Left ventricle myocardium superior (tissue), 1 donor: ENCODE measurements at places on chromosomes 3 and 15.

DNA sequence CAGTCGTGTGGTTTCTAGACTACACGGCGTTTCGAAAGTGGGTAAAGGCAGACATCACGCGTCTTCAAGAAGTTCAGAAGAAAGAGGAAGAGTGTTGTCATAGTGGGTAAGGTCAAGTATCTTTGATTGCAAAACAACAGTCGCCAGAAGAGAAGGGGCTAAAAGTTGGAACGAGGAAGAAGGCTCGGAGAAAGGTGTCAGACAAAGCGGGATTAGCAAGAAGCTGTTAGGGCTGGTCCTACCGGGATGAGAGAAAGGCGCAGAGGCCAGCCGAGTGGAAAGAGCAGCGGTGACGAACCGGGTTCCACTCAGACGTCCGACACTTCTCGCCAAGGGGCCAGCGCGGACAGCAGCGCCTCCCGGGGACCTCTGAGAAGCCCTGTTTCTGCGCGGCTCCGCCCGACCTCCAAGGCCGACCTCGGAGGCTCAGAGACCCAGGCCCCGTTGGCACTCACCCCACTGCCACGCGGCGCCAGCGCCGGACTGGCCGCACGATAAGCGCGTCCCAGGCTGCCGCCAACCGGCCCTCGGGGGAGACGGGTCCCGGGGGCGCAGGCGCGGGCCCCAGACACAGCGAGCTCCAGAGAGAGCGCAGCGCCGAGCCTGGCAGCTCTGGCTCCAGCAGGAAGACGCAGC lies 436 bp downstream of the ADPGK start:
- no peak for DNase-seq

- DNase-seq: no peak
Measured at GRCh38 chr3:101665851-101666250, 11.1 kb downstream of the ZBTB11 start.

DNA sequence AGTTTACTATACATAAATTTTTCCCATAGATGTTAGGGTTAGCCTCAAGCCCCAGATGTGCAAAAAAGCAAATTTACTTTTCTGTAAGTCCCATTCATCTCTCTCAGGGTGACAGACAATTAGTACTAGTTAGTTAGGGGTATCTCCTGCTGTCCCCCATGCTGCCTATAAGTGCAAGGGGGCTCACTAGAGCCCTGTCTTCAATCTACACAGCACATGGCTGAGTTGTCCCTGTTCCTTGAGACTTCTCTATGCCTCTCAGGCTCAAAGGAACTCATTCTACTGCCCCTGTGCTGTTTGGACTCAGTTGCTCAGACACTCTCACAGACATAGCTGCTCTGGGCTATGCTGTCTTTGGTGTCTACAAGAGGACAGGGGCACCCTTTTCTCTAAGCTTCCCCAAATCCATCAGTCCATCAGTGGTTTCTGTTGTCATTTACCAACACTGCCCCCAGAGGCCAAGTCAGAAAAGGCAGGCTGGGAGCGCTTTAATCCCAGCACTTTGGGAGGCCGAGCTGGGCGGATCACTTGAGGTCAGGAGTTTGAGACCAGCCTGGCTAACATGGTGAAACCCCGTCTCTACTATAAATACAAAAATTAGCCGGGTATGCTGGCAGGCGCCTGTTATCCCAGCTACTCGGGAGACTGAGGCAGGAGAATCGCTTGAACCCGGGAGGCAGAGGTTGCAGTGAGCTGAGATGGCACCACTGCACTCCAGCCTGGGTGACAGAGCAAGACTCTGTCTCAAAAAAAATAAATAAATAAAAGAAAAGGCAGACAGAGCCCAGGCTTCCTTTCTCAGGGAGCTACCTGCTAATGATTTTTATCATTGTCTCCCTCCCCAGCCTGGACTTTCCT lies 31.4 kb upstream of the PRTG start:
- peak; percentile 35 for DNase-seq

- DNase-seq: no peak
Measured at GRCh38 chr15:72754096-72754495, 29.5 kb downstream of the ADPGK start.

- no peak for DNase-seq
Measured at GRCh38 chr3:172024679-172025078, 14.7 kb upstream of the FNDC3B start.

DNA sequence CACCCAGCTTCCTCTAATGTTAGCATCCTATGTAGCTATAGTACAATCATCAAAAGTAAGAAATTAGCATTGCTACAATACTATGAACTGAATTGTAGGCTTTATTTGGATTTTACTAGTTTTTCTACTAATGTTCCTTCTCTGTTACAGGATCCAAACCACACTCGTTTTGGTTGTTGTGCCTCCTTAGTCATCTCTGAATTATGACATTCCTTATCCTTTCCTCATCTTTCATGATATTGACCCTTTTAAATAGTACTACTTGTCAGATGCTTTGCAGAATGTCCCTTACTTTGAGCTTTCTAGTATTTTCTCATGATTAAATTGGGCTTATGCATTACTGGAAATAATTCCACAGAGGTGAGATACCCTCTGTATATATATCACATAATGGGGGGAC lies 265.4 kb downstream of the VPS13C start:
- DNase-seq: no peak

DNA sequence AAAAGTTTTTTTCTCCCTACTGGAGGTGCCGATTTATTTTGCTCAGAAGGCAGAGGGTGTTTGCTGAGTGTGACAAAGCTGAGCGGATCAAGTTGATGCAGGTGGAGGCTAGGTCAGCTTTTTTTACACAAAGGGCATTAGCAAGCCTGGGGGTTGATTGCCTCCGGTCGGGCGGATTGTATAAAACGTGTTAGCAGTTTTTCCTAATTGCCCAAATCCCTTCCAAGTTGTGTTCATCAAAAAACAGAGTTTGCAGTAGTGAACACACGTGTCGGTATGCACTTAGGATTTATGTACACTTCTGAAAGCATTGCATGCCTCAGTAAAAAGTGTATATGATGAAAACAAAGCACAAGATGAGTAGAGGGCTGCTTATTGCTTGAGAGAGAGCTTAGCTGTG lies 2.6 kb downstream of the GPR160 start:
- DNase-seq: no peak

DNA sequence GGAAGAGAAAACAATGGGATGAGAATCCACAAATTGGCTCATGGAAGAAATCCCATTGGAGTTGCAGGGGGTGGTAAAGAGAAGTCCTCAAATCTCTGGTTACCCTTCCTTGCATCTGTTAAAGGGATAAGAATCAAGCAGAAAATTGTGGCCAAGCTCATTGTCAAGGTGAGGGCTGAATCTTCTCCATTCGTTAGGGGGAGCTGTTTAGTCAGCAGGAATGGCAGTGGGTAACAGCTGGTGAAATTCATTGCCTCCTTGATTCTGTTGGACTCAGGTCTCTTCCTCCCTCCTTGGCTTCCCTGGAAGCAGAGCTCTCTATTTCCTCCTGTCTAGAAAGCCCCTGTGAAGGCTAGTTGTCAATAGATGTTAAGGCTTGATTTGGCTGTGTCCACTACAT lies 343.1 kb upstream of the SEMA6D start:
- no peak for DNase-seq

DNA sequence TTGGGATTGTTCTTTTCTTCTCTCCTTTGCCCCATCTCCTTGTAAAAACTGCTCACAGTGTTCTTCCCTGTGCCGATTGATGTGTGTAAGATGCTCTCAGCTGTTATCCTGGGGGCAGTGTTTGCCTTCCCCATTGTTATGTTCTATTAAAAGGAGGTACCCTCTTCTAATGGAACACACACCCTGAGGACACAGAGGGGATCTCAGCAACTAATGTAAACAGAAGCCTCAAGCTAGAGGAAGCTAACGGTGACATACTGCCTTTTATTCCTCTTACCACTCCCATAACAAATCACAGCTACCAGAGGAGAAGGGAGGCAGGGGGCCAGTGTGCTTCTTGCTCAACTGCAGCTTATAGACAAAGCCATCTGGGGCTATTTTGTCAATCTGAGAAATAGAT lies 2.2 kb downstream of the TAGLN3 start:
- DNase-seq: no peak

DNA sequence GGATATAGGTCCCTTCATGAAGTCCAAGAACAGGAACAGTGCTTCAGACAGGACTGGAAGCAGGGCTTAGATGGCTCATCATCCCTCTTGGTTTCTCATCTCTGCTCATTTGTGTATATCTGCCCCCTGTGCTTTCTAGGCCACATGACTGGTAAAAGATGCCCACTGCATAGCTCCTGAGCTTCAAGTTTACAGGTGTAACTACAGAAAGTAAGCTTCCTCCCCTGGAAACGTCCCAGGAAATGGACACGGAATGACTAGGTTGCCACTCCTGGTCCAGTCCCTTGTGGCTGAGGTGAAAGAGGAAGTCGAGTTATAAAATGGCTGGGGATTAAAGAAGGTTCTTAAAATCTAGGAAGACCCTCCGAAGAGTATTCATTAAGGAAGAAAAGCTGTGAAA lies 32.5 kb downstream of the MYO5A start:
- DNase-seq: no peak

DNA sequence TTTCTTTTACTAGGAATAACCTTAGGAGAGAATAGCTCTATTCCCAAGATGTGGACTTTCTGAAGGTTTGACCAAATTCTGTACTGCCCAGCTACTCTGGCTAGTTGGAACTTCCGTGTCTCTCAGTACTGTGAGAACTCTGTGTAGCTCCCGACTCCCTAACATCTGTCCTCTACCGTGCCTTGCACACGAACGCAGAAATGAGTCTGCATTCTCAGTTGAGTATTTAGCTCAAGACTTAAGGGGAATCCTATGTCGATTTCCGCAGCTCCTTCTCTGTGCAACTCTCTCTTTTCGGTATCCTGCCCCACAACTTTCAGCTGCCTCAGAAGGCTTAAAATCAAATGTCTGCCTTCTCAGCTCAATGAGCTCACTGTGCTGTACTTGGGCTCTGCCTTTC lies 86.7 kb upstream of the EPHB3 start:
- no peak for DNase-seq

- no peak for DNase-seq
Measured at GRCh38 chr3:158458464-158458863, 112.5 kb upstream of the MLF1 start.

- DNase-seq: peak; percentile 91
Measured at GRCh38 chr3:48656061-48656840, 6.4 kb downstream of the CELSR3 start.

GRCh38 chr3:26505399-26505798 lies 117.2 kb upstream of the LRRC3B start:
- DNase-seq: no peak

- DNase-seq: no peak
Measured at GRCh38 chr15:66832664-66833063, 130.6 kb downstream of the SMAD6 start.

GRCh38 chr15:27670486-27671209 lies 428.5 kb downstream of the OCA2 start:
- DNase-seq: no peak

DNA sequence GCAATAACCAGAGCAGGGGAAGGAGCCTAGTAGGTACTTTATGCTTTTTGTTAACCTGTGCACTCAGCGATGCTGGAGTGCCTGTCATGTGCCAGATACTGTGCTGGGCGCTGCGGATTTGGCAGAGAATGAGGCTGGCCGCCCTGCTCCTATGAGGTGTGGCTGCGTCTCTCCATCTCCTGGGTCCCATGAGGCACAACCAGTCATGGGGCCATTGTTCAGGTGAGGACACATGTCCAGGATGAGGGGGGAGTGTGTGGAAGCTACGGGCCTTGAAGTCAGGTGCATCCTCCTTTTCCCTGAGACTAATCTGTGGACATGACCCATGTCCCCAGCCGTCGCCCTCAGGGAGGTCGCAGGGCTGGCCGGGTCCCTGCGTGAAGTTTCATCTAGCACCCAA lies 963 bp upstream of the TXNRD3 start:
- no peak for DNase-seq

- peak; percentile 41 for DNase-seq
Measured at GRCh38 chr3:46944191-46944590, 32.4 kb downstream of the CCDC12 start.

DNA sequence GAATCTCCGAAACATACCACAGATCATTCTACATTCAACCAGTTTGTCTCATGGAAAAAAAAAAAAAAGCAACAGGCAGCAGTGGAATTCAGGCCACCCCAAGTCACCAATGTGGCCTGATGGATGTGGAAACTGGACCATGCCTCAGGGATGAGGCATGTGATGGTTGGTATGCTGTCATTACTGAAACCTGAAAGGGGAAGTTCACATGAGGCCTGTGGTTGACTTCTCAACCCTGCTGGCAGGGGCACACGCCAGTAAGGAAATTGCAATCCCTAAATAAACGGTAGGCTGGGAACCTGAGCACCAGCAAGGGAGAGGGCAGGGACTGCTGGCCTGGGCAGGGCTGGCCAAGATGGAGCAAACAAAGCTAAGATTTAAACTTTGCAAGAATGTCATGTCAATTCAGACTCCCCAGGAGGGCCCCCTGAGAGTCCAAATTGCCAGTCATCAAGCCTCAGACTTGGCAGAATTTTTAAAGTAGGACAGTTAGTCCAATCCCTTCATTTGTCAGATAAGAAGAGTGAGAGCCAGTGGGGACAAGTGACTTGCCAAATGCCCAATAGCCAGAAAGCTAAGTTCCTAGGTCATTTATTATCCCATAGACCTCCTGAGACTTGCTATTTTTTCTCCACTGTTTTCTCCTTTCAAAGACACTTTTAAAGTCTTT lies 310.4 kb downstream of the ERC2 start:
- DNase-seq: peak; percentile 28

GRCh38 chr3:148329481-148330235 lies 368.0 kb upstream of the AGTR1 start:
- no peak for DNase-seq

DNA sequence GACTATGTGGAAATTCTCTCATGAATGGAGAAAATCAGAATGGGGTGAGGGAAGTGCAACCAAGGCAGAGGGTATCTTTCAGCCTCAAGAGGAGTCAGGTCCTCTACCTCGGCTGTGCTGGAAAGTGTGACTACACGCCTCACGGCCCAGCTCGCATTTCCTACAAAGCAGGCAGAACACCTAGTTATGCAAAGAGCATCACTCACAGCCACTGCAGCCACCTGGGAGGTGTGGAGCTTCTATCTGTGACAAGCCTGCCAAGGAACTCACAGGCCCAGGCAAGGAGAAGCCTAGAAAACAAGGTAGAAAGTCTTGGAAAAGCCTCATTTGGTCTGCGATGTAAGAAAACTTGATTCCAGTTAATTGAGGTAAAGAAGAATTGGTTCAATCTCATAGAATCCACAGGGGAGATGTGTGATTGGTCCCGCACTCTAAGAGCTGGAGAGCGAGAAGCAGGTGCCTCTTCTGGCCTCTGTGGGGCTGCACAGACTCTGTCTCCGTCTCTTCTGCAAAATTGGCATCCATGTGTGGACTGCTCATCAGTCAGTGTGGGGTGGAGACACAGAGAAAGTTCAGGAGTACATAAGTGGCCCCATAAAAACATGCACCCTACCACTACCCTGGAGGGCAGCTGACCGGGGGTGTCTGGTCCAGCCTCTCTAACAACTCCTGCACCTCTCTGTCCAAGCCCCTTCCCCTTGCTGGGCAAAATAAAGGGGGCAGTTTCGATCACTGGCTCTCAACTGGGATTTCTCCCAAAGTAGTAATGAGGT lies 76.8 kb downstream of the TAMM41 start:
- no peak for DNase-seq
